ENCODE measurements at places on chromosomes 2 and 18.

DNA sequence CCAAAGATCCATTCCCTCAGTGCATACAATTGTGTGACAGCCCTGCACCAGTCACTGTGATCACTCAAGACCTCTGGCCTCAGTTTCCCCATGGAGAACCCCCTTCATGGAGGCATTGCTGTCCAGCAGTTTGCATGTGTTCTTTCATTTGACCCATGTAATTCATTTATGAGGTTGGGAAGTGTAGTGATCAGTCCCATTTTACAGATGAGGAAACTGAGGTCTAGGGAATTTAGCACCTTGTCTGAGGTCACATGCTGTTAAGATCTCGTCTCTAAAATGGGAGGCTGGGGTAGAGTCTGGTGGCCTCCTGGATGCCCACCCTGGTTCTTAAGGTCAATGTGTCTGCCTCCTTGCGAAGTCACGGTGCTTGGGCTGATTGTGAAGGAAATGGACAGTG, 19.1 kb downstream of the LDLRAD4 start:
- no peak for DNase-seq

DNA sequence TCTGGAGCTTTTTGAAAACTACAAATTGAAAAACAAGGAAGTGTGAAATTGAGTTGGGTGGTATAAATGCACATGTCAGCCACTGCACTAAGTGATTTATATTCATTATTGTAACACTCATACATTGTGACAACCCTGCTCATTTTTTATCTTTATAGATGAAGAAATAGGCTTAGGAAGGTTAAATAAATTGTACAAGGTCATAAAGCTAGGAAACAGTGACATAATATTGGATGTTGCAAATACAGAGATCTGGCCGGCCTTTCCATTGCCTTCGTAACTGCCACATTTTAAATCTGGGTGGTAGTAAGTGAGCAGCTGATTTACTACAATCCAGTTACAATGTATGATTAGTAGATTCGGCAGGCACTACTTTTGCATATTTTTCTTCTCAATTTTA, 76.6 kb upstream of the LPIN2 start:
- no peak for DNase-seq

- no peak for DNase-seq
Observed at GRCh38 chr2:107711941-107712340, 114.8 kb upstream of the RGPD4 start.

- DNase-seq: no peak
Observed at GRCh38 chr18:22641958-22642357, 224.2 kb upstream of the CTAGE1 start.

DNA sequence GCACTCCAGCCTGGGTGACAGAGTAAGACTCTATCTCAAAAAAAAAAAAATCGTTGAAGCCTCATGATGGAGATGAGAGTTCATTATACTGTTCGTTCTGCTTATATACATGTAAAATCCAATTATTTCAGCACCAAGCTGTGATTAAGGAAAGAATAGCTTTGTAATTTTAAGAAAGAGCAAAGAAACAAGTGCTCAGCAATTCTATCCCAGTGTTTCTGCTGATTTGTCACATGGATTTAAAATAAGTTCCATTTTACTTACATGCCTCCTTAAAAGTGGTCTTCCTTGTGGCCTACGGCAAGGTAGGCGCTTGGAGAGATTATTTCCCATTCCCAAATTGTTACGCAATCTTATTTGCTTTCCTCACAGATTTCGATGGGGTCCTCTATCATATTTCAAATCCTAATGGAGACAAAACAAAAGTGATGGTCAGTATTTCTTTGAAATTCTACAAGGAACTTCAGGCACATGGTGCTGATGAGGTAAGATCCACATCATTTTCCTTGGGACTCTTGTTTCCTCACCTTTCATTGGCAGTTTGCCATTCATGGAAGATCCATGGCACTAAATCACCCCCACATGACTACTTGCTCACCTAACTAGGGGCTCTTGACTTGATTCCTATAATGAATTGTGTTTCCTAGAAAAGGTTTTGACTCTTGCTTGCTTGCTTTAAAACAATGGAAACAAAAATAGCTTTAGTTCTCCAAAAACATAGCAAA, 11.5 kb downstream of the ARPC2 start:
- DNase-seq: no peak

- DNase-seq: no peak
Observed at GRCh38 chr2:3160751-3161330, 216.8 kb downstream of the EIPR1 start.

Measured in stimulated activated CD8-positive, alpha-beta memory T cell treated with anti-CD3 and anti-CD28 coated beads, Interleukin-7, amount 100 ng/mL, for 4 hours (primary cell).